ENCODE measurements at places on chromosomes 2 and 18.

DNA sequence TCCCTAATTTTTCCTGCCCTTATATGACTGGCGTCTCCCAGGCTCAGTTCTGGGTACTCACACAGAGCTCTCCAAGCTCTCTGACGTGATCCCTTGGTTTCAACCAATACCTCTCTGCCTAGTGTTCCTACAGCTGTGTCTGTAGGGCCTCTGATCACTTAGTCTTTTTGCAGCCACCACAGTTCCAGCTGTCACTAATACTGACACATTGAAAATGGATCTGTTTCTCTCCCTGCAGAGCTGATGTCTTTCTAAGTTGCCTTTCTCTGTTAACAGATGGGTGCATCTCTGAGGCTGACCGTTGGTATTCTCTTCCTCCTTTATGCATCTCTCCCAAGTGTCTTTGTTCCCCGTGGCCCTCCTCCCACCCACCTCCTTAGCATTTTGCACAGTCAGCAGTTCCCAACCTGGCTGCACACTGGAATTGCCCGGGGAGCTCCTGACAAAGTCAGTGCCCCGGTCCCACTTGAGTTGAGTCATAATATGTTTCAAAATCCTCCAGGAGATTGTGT is 62.5 kb downstream of the CERS6 start:
- peak; percentile 14 for DNase-seq

DNA sequence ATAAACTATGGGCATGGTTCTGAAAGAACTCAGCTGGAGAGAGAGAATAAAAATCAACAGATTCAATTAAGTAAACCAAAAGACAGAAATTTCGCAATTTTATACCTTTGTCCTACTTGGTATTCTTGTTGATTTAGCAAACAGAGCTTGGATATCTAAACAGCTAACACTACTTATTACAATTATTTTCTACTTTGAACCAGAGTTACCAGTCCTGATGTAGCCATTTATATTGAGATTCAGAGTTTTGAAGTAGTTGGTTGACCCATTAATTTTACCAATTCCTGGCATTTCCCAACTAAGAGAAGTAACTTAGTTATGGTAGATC is 48.9 kb downstream of the ASXL2 start:
- DNase-seq: no peak

DNA sequence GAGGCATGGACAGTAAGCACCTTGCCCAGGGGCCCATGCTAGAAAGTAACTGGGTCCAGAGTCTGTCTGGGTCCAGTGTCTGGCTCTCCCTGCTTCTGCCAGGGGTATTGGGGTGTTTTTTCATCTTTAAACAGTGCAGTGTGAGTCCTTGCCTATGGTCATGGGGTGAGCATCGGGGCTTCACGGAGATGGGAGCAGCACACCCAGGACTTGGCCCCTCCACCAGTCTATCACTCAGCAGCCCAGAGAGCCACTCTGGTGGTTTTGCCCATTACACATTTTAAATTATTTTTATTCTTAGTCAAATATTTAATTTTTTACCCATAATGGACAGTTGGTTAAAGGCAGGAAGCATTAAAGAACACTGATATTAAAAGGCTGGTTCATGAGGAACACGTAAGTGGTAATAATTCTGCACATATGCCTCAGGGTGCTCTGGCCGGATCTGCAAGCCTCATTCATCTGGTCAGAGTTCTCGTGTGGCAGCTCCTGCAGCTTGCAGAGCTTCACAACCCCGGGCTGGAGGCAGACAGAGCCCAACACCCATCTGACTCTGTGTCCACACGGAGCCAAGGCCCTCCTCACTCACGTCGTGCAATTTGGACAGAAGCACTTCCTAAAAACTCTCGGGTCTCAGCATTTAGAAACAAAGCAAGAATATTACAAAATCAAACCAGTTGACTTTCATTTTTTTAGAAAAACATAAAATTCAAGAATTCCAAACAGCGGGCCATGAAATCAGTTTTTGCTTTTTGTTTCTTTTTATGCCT is 204.1 kb downstream of the CTIF start:
- DNase-seq: no peak

DNA sequence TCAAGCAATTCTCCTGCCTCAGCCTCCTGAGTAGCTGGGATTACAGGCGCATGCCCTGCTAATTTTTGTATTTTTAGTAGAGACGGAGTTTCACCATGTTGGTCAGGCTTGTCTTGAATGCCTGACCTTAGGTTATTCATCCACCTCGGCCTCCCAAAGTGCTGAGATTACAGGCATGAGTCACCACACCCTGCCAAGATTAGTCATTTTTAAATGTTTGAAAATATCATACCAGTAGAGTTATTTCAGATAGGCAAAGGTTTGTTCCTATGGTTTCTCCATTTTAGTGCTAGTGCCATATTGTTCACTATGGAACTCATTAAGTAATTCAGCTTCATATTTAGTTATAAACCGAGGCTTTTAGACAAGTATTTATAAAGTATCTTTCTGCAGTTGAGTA is 52.3 kb downstream of the HIBCH start:
- no peak for DNase-seq

DNA sequence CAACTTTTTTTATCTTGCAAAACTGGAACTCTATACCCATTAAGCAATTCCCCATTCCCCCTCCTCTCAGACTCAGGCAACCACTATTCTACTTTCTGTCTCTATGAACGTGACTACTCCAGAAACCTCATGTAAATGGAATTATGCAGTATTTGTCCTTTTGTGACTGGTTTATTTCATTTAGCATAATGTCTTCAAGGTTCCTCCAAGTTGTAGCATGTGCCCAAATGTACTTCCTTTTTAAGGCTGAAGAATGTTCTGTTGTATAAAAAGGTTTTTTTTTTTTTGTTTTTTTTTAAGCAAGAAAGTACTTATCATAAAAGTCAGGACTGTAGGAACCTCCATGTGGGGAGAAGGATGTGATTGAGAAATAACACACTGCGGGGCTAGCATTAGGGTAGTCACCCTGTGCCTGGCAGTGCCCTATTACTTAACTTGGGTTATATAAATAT is 262.9 kb upstream of the FBXO11 start:
- no peak for DNase-seq

- DNase-seq: no peak
Observed at GRCh38 chr18:77635451-77635850, 385.8 kb downstream of the GALR1 start.

DNA sequence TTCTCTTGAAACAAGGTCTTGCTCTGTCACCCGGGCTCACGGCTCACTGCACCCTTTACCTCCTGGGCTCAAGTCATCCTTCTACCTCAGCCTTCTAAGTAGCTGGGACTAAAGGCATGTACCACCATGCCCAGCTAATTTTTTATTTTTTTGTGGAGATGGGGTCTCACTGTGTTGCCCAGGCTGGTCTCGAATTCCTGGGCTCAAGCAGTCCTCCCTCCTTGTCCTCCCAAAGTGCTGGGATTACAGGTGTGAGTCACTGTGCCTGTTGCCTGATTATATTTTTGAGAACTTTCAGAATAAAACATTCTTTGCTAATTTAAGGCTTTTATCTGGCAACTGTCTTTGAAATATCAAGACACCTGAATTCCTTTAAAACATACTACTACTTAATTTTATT is 47.9 kb downstream of the BIRC6 start:
- DNase-seq: no peak

GRCh38 chr2:32427672-32428610 is 71.1 kb downstream of the BIRC6 start:
- DNase-seq: peak; percentile 75

- DNase-seq: no peak
Observed at GRCh38 chr2:112634153-112634873, 11.4 kb upstream of the SLC20A1 start.

- DNase-seq: no peak
Observed at GRCh38 chr2:58484221-58484620, 243.1 kb upstream of the FANCL start.

DNA sequence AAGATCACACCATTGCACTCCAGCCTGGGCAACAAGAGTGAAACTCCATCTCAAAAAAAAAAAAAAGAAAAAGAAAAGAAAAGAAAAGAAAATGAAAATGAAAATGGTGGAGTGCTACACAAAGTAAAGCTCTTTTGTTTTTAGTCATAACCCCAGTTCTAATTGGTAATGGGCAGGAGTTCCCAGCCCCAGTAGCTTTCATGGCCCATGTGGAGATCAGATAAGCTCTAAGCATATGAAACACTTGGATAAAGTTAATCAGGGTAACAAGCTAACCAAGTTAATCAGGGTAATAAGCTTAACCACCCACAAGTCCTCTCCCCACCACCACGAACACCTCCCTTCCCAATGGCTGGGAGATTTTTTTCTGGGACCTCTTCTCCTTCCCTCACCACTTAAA is 240.8 kb downstream of the BCL11A start:
- no peak for DNase-seq

- no peak for DNase-seq
Observed at GRCh38 chr2:230949966-230950873, 25.2 kb upstream of the GPR55 start.

GRCh38 chr2:71528131-71528591 is 74.8 kb downstream of the DYSF start:
- DNase-seq: no peak

DNA sequence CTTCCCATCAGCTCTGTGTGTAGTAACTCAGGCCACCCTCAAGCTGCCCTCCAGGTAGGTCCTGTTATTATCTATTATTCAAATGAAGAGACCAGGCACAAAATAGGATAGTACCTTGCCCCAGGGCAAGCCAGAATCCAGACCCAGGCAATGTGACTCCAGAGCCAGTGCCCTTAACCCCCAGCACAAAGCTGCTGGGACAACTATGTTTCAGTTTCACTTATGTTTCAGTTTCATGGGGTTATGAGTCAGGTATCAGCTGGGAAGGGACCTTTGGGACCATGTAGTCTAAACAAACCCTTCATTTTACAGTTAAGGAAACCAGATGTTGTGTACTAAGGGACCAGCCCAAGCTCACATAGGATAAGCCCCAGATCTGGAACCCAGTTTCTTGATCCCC is 10.0 kb downstream of the HK2 start:
- DNase-seq: no peak

GRCh38 chr2:28224648-28225472 is 167.8 kb upstream of the FOSL2 start:
- DNase-seq: no peak

GRCh38 chr18:34611904-34612303 is 98.2 kb upstream of the DTNA start:
- no peak for DNase-seq

GRCh38 chr2:141311430-141311829 is 819.4 kb downstream of the LRP1B start:
- DNase-seq: no peak

- no peak for DNase-seq
Observed at GRCh38 chr18:45519411-45520280, 95.6 kb upstream of the SLC14A2 start.

DNA sequence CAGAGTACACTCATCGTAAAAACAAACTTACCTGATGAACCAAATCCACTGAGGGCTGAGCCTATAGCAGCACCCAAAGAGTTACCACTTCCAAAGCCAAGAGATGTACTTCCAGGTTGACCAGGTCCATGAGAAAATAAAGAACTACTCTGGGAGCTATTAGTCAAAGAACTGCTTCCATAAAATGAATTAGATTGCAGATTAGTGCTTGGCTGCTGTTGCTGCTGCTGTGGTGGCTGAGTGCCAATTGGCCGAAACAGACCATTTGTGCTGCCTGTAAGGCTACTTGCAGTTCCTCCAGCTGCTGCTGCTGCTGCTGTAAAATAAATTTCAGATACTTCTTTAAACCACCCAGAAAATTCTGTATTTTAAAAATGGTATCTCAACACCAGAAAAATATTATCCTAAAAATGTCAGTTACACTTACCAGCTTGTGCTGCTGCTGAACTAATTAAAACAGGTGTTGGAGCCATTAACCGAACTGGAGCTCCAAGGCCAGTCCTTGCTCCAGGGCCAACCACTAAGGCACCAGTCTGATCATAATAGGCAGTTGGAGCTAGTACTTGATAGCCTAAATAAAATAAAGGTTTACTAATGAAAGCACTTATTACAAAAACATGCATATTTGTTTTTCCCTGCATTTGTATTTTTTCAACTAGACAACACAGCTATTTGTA is 58.1 kb upstream of the SDC1 start:
- DNase-seq: peak; percentile 12

DNA sequence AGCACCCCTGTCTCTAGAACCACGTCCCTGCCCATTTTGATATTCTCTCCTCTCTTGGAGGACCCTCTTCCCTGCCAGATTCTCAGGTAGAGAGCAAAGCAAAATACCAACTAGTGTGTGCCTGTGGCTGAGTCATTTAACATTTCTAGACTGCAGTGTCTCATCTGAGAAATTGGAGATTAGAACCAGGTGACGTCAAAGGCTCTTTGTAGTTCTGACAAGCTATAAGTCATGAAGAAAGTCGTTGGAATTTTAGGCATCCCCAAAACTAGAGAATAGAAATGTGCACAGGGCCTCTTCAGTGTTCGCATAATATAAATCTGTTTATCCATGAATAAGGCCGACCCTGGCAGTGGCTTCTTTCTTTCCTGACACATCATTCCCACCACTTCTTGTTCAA is 74.4 kb upstream of the TANC1 start:
- DNase-seq: no peak

GRCh38 chr2:165214093-165214492 is 10.2 kb upstream of the SCN3A start:
- no peak for DNase-seq

DNA sequence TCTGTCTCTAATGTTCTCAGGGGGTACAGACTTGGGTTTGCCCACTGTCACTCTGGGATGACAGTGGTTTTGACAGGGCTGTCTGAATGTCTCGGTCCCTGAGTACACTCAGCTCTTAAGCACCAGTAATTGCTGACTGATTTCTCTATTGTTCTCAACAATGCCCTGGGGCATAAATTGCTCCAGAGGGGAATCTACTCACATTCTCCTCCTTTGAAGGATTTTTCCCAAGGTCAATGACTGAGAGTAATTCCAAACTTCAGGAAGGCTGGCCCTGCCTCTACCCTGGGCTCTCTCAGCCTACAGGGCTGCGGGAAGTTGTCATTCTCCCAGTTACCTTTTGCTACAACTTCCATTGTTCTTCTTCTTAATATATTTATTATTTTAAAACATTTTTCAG is 36.5 kb downstream of the MC2R start:
- DNase-seq: no peak

- DNase-seq: no peak
Observed at GRCh38 chr18:78607784-78608183, 371.8 kb upstream of the SALL3 start.

- no peak for DNase-seq
Observed at GRCh38 chr2:67883316-67884087, 179.3 kb downstream of the C1D start.

DNA sequence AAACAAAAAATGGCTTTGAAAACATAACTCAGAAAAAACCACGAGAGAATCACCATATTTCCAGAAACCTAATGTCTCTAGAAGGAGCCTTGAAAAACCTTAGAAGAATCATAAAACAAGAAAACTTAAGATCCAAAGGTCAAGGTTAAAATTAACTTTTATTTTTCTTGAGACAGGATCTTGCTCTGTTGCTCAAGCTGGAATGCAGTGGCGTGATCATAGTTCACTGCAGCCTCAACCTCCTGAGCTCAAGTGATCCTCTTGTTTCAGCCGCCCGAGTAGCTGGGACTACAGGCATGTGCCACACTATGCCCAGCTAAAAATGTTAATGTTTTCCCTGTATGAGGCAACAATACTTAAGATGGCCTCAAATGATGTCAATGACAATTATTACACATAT is 254.2 kb upstream of the SESTD1 start:
- DNase-seq: no peak

All from NCI-H774 (cell line).